ENCODE measurements at places on chromosomes 5 and 9.

DNA sequence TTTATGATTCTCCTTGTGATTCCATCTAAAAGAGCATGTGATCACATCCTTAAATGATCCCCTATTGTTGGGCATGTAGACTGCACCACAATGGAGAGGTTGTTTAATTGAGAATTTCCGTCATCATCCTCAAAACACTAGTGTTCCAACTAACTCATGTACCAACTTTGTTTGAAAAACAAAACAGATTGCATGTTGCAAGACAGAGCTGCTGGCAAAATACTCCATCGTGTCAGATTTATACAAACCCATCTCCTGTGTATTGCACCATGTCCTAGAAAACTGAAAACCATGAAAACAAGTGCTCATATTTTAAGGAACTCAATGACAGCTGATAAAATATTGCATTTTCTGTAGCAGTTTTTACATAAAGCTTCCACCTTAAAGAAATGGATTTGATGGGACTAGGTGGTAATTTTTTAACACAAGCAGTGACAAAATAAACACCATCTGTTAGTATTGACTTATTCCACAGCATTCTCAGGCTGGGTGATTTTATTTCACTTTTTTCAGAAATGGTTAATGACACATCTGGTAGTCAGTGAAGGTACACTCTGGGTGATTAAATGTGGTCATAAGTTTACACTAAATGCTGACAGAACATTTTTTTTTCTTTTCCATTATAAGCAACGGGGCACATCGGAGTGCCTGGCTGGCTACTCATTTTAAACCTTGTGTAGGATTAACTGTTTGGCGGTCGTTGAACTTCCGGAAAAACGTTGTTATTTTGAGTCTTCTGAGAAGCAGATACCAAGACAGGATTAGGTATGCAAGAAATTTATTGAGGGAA, 602.9 kb upstream of the WWC1 start:
- no peak for DNase-seq

DNA sequence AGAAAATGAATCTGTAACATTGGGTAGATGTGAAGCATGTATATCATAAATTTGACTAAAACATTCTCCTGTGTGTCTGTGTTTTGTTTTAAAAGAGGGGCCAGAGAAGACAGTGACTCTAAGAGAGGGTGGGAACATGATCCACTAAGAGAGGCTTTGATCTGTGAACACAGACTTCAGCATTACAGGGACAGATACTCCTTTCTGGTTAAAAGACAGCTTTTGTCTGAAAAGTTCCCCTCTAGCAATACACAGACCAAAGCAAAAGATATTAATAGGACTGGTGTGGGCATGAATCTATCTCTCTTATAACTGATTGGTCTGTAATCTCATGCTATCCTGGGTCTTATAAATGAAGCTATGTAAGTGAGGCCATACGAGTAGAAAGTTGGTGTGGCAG, 150.9 kb downstream of the NUDT12 start:
- DNase-seq, result no peak

- no peak for DNase-seq
Measured at GRCh38 chr5:137636830-137637714, 98.8 kb downstream of the KLHL3 start.

- DNase-seq, result no peak
Measured at GRCh38 chr5:110414360-110414759, 312.1 kb downstream of the TMEM232 start.

DNA sequence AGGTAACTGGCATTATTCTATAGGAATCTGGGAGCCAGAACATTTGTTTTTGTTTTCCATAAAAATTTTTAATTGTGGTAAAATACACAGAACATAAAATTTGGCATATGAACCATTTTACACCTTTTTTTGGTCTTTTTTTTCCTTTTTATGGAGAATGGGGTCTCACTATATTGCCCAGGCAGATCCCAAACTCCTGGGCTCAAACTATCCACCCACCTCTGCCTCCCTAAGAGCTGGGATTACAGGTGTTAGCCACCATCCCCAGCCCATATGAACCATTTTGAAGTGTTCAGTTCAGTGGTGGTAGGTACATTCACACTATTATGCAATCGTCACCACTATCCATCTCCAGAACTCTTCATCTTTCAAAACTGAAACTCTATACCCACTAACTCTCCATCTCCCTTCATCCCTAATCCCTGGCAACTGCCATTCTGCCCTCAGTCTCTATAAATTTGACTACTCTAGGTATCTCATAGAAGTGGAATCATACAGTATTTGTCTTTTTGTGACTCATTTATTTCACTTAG, 13.4 kb downstream of the ZMAT2 start:
- no peak for DNase-seq

DNA sequence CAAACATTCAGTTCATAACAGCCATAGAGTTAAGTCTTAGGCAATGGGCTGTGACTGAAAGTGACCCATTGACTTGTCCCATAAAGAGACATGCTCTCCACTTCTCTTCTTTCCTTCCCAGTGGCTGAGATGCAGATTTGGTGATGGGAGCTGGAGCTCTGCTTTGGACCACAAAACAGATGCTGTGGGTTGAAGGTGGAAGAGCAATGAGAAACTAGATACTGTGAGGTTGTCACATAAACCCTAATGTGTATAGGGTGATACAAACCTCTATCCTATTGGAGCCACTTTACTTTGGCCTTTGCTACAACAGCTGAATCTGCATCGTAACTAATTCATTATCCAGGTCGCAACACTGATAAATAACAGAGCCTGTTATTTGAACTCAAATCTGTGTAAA, 192.0 kb downstream of the TTC39B start:
- no peak for DNase-seq

- DNase-seq, result peak; percentile 41
Measured at GRCh38 chr9:95004411-95005277, 278.1 kb downstream of the AOPEP start.

DNA sequence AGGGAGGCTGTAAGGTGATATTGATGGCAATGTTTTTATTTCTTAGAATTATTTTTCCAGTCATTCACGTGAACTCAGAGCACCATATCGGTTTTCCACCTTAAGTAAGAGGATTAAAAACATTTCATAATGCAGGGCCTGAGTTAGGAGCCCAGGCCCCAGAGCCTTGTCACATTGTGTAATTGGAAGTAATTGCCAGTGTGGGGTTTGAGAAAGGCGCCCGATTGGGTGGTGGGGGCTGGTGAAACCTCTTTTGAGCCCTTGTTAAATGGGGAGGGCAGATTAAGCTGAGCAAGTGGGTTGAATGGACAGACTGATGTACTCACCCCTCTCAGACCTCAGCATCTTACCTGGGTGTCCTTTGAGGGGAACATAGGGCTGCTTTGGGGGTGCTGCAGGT, 116.7 kb upstream of the PITX1 start:
- DNase-seq, result no peak

- DNase-seq, result no peak
Measured at GRCh38 chr9:130973686-130974281, 34.7 kb upstream of the FIBCD1 start.

DNA sequence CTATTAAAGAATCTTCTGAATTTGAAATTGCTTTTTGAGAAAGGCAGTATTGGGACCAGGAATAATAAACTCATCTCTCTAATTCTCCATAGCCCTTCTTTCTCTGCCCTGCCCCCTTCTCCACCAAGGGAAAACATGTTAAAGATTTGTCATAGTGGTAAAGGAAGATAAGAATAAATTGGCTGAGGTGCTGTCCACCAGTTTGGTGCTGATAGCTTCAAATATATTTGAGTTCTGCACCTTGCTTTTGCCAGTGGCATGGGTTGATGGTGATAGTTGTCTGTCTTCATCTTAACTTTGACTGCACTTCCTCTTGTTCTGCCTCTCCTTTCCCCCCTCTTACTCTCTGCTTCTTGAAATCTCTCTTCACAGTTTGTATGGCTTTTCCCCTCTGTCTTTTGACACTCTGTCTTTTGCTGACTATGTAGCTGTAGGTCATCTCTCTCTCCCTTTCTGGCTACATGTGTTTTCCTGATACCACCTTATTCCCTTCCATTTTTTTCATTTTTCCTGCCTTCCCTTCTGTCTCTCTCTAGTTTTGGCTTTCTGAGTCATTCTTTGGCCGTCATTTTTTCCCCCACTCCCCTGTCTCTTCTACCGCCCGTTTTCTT, 56.6 kb downstream of the NDUFS4 start:
- no peak for DNase-seq

DNA sequence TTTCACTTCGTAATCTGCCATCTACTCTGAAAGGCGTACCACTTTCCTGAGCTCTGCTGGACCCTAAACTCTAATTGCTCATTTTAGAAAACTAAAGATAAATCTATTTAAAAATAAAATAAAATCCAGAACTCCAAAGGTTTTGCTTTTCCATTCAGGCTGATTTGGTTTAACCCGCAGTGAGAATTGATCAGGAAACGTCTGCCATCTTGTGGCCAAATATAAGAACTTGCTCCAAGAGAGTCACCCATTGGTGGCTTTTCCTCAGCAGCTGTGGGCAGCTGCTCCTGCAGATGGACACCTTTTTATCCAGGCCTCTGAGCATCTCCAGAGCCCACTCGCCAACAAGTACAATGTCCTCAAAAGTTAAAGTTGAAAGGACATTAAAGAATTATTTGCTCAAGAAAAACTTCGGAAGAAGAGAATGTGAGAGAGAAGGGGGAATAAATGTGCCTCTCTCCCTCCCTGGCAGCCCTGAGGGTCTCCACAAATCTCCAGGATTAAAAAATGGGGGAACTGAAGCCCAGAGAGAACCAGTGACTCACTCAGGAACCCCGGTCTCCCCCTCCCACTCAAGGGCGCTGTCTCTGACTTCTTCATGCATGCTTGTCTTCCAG, 4.1 kb downstream of the SAXO1 start:
- peak; percentile 55 for DNase-seq

- DNase-seq, result no peak
Measured at GRCh38 chr5:72600391-72600981, 93.3 kb upstream of the ZNF366 start.

DNA sequence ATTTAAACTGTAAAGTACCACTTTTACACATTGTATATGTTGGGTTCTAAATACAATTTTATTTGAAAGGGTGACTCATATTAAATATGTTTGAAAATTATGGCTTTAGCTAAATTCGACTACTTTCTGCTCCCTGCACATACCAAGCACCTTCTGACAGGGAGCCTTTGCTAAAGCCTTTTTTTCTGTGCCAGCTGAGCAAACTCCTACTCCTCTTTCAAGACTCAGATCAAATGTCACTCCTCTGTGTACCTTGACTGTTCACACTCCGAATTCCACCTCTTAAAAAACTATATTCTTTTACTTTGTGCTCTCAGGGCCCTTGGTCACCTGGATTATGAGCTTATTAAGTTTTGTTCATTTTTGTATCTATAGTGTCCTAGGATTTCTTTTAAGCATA, 6.5 kb upstream of the OXCT1 start:
- no peak for DNase-seq

DNA sequence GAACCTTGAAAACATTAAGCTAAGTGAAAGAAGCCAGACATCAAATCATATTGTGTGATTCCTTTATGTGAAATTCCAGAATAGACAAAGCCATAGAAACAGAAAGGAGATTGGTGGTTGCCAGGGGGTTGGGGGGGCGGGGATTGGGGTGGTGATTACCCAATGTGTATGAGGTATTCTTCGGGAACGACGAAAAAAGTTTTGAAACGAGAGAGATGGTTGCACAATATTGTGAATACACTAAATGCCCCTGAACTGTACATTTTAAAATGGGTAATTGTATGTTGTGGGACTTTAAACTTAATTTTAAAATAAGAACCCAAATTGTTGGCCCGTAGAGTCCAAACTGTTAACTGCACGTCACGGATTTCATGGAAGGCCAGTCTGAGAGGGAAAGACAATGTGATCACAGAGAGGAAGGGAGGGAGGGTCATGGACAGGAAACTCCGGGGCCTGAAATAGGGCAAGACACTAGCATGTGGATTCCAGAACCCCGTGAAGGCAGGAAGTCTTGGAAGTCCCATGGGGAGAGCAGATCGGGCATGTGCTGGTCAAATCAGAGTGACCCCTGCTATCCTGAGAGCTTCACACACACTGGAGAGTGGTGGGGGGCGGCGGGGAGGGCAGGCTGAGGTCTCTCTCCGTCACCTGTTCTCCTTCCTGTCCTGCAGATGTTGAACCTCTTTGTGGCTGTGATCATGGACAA, 218.4 kb downstream of the CACNA1B start:
- no peak for DNase-seq

GRCh38 chr9:133506653-133507038, 18.1 kb downstream of the MYMK start:
- DNase-seq, result no peak

DNA sequence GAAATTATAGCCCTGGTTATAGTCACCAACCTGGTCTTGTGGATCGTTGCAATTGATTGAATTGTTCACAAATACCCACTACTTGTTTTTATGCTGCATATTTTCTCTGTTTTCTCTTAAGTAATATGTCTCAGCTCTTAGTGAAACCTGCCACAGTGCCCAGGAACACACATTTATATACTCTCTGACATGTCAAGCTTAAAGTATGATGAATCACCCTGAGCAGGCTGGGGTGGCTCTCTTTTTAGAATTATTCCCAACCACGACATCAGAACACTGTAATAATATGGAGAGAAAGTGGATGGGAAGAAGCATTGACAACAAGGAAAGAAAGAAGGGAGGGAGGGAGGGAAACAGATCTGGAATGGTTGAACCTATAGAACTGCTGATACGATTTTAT, 72.8 kb upstream of the ZNF608 start:
- DNase-seq, result no peak

DNA sequence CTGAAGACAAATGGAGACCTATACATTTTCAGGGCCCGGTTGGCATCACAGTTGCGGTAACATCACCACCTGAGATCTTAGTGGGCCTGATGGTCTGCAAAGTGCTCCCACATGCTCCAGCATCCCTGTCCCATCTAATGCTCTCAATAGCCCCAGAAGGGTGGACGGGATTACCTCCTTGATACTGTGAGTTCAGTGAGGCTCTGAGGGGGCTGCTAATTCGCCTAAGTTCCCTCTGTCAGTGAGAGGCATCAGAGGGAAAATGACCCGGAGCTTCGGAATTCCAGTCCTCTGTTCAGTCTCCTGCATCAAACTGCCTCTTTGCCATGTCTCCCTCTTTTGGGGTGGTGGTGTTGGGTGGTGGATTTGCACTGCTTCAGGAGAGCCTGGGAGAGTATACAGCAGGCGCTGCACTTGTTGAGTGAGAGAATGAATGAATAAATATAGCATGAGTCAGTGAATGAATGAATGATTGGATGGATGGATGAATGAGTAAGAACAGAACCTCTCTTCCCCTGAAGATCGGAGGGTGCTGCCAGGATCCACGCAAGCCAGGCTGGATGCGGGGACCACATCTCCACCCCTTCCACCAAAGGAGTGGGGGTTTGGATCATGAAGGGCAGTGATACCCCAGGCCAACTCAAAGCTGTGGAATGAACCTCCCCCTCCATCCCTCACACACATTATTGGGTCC, 141.0 kb downstream of the GABBR2 start:
- DNase-seq, result no peak

GRCh38 chr5:139644001-139644456, 4.1 kb upstream of the CXXC5 start:
- DNase-seq, result no peak

GRCh38 chr5:177508221-177508611, 1.4 kb downstream of the DOK3 start:
- DNase-seq, result no peak

GRCh38 chr5:176996780-176997179, 9.8 kb downstream of the UIMC1 start:
- no peak for DNase-seq

- no peak for DNase-seq
Measured at GRCh38 chr9:278651-279050, 64.0 kb downstream of the DOCK8 start.
